ENCODE measurements at places on chromosomes 16 and 17. TPM values are rescaled to one million over a fixed set of nuclear protein-coding genes. Genes with fewer than 3 reads are reported as not detected.

DNA sequence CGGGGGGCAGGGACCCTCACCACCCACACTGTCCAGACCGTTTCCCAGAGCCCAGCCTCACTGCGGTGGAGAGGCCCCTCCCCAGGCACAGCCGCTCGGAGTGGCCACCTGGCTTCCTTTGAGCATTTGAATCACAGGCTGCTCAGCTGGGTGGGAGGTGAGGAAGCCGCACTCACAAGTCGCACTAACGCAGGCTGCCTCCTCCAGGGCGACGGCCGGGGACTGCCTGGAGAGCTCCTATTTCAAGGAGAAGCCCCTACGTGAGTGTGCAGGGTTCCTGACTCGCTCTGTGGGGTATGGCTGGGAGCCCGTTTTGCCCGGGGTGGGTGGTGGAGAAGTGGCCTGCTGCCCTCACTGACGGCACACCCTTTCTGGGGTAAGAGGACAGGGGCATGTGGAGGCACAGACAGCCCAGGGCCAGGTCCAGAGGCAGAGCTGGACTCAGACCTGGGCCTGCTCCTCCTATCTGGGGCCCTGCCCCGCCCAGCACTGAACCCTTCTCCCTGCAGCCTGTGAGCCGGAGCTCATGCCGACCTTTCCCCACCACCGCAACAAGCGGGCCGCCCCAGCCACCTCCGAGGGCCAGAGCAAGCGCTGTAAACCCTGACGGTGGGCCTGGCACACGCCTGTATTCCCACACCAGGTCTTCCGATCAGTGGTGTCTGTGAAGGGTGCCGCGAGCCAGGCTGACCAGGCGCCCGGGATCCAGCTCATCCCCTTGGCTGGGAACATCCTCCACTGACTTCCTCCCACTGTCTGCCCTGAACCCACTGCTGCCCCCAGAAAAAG is 6.2 kb downstream of the SPATA2L start:
- DNase-seq: no peak

GRCh38 chr16:81321039-81321438 is 6.3 kb downstream of the GAN start:
- no peak for DNase-seq

DNA sequence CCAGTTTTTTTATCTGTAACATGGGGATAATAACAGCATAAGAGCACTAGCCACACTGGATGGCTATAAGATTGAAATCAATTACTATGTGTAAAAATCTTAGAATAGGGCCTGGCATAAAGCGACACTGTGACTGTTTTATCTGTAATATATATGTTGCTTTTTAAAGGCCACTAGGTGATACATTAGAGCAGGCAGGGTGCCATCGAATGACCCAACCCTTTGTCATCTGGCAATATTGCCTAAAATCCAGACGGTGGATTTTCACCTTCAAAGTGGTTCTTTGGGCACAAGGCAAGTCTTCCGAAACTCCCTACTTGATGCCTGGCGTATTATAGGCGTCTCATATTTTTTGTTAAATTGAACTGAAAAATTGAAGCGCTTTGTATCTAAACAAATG is 69.1 kb downstream of the PRKCA start:
- DNase-seq: no peak

- DNase-seq: no peak
These were observed 179.1 kb upstream of the CACNG5 start for GRCh38 chr17:66655861-66656260.

DNA sequence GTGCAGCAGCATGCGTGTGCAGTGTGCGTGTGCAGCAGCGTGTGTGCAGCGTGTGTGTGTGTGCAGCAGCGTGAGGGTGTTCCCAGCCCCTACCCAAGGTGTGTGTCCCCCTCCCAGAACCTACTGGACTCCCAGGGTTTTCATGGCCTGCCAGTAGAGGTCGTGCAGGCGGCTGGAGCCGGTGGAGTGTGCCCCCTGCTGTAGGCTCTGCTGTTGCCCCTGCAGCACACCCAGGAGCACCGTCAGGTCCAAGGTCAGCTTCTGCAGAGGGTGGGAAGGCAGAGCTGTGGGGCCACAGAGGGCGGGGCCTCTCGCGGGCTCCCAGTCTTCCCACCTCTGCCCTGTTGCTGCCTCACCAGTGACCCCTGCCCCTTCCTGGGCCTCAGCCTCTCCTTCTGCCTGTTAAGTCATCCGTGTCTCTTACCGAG is 14.9 kb downstream of the MYBBP1A start:
- DNase-seq: no peak

GRCh38 chr16:77975942-77976341 is 46.4 kb upstream of the CLEC3A start:
- no peak for DNase-seq

DNA sequence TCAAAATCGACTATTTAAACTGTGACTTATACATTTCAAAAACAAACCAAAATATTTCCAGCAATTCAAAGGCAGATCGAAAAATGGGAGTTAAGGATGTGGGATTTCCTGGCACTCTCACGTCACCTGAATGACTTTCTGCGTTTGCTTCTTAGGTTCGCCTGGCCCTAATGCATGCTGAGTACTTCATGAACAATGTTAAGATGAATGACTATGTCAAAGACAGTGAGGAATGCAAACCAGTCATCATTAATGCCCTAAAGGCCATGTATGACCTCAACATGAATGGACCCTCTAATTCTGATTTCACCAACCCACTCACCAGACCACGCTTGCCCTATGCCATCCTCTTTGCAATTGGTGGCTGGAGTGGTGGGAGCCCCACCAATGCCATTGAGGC is 7.3 kb downstream of the KLHL10 start:
- no peak for DNase-seq

- DNase-seq: peak; percentile 76
These were observed 12.3 kb downstream of the CES4A start for GRCh38 chr16:67000384-67001351.

DNA sequence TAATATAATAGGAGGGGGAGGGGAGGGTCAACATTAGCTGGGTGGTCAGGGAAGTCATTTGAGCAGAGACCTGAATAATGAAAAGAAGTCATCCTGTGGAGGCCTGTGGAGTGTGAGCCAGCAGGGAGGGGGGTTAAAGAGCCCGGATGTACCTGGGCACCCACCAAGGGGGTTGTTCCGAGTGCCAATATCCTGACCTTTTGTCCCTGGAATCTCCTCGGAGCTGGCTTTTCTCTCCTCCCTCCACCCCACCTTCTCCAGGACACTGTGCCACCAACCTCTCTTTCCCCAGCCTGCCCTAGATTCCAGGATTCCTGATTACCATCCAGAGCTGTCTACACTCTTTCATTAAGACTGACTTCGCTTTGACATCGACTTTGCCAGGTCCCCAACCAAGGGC is 6.2 kb downstream of the SHBG start:
- DNase-seq: no peak

DNA sequence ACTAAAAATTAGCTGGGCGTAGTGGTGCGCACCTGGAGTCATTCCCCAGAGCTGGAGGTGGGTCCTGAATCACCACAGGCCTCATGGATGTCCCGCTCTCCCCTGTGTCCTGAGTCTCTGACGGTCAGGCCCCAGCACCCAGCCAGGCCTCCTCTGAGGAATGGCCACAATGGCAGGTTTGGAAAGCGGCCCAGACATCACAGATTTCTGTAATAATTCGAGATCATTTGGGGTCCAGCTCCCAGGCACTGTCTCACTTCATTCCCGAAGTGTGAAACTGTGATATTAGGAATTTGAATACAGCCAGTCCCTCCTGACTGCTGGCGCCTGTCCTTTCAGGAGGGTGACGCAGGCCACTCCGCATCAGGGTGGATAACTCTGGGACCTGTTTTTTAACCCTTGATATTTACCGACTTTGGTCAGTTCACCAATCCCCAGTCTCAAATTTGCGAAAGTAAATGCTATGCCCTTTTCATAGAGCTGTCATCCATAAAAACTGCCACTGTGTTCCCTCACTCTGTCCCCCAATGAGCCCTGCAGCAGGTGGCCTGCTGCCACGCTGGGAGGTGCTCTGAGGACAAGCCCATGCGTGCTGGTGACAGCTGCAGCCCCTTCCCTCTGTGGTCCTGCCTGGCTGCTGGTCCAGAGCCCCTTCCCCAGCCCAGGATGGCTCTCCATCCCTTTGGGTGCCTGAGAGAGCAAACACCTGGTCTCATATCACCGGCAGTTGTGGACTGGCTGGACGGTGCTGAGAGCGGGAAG is 28.3 kb upstream of the RPTOR start:
- DNase-seq: no peak

DNA sequence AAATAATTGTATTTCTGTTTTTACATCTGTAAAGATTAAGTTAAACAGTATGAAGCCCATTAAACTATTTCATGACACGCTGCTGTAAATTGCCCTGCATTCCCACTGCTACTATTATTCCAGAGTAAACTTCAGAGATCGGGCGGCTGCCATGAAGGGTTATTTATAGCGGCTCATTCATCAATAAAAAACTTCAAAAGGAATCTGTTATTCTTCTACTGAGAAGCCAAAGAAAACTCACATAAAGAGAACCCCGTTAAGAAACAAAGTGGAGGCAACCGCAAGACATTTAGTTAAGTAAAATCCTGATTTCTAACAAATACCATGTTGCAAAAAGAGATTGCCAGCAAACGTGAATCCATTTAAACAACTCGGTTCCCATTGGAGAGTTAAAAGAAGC is 16.4 kb downstream of the FOXL1 start:
- no peak for DNase-seq

GRCh38 chr17:71825687-71826086 is 295.1 kb upstream of the SOX9 start:
- no peak for DNase-seq

- DNase-seq: no peak
These were observed 8.5 kb upstream of the ANKRD11 start for GRCh38 chr16:89498839-89499238.

DNA sequence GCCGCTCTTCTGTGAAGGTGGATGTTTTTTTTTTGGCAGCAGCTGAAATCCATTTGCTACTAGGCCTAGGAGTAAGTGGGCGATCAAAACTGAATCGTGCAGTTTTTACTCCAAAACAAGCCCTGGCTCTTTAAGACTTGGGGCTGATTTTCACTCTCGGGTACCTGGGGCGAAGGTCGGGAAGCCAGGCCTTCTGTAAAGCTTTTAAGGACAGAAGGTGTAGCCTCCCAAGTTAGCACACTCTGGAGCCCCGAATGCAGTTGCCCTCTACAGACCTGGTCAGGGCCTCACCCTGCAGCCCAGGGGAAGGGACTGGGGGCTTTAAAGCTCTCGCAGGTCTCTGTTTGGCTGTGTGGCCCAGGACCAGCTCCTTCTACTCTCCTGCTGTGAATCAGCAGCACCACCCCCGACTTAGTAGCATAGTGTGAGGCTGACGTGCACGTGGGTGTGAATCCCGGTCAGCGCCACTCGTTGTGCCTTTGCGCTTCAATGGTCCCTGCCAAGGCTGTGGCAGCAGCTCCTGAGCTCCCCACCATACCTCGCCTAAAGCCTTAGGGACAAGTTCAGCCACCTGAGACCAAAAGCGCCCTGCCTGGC is 49.9 kb downstream of the TMEM235 start:
- peak; percentile 9 for DNase-seq

GRCh38 chr17:27366437-27366836 is 72.5 kb downstream of the WSB1 start:
- no peak for DNase-seq

GRCh38 chr17:83062818-83063671 is 16.4 kb upstream of the METRNL start:
- no peak for DNase-seq

GRCh38 chr16:28027055-28027454 is 36.5 kb downstream of the GSG1L start:
- no peak for DNase-seq

DNA sequence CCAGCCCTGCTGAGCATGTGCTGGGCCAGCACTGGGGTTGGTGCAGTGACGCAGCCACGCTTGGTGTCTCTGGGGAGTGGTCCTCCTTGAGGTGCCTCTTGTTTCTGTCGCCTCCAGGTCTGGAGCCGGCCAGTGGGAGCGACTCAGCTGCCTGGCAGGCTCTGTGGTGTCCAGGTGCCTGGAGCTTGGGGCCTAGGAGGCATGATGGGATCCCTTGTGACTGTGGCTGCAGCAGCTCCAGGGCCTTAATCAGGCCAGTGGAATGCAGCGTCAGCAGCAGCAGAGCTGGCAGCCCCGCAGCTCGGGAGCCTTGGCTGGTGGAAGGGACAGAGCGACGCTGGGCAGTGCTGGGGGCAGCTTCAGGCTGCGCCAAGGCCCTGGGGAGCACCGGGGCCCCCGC is 74.7 kb upstream of the CIBAR2 start:
- peak; percentile 79 for DNase-seq

DNA sequence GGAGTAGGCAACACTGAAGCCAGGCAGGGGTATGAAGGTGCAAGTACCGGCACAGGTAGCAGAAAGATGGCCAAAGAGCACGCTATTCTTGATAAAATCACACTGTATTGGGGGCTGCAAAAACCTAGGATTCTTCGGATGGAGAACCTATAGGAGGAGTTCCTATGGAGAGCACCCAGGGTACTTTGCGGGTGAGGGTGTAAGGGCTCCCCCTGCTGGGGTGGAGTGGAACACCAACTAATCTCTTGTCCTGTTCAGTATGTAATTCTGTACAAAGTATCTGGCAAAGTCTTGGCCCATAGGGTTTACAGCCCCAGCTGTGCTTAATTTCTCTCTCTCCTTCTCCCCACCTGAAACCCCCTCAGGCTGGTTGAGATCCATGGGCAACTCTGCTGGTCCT is 393.1 kb upstream of the ASIC2 start:
- DNase-seq: no peak

The KNOP1 gene
- total RNA-seq: 9.0 TPM

The TPSG1 gene
- not detected for total RNA-seq

The MRPL12 gene
- total RNA-seq: 184 TPM

The CDC27 gene
- 81.8 TPM for total RNA-seq

The CCL17 gene
- not detected for total RNA-seq

Data from left ventricle myocardium superior (tissue), 1 donor.